ENCODE measurements at places on chromosomes 12 and 14.

GRCh38 chr14:23883684-23884540 lies 69.7 kb upstream of the DHRS4 start:
- DNase-seq, result no peak

DNA sequence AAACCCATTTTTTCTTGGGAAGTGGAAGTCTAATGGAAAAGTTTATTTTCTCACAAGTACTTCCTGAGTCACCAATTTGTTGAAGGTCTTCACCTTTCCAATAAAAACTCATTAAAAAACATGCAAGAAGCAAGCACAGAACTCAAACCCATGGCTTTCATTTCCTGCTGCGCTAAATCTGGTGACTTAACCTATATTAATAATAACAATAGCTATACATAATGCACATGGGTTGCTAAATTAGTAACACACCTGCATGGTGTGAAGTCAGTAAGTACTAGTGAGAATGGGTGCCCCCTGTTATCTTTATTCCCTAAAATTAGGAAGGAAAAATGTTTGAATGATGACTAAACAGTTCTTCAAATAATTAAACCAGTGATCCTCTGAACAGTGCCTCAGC lies 52.3 kb downstream of the PPP2R5C start:
- no peak for DNase-seq

DNA sequence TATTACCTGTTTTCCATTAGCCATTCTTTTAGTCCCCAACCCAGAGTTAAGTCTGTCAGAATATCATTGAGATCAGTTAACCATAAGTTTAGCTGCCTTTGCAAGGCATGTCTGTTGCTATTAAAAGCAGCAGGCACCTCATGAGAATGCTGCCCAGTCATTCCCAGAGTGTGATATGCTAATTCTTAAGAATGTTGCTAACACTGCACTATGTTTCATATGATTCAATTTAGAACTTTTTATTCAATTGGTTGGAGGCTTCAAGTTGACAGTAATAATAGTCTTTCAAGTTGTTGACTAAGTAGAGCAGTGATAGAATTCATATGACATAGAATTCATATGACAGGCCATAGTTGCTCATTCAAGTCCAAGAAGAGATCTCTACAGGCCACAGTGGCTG lies 292.3 kb downstream of the FUT8 start:
- DNase-seq, result no peak

DNA sequence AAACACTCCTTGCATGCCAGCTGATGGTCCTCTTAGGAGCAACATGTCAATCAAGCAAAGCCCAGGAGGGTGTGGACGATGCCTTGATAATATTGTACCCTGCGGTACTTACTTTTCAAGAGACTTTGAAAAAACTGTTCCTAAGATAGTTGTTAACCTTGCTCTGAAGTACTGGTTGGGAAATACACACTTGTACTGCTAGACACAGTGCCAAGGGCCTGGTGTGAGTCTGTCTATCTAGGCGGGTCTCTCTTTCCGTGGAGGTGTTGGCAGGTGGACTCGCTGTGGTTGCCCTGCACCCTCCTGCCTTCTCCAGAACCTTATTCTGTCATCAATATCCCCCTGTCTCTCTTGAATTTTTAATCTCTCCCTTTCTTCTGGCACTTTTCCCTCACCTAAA lies 189.4 kb downstream of the NRXN3 start:
- no peak for DNase-seq

DNA sequence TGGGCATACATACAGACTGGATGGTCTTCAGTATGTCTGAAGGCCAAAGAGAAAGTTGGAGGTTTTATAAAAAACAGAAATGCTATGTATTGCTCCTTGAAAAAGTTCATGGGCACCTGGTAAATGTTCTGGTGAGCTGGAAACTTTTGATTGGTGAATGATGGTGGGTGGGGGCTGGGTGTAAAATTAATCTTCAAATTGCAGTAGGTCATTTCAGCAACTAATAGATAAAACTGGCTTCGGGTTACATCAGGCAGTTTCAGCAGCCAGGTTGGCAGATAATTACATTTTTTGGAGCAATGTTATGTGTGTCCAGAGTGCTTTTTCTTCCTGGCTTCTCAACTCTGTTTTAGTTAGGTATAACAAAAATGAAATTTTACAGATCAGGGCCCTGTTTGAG lies 35.3 kb downstream of the SDR9C7 start:
- DNase-seq, result no peak

GRCh38 chr14:74875941-74876913 lies at the start of gene PROX2:
PROX2 (minus strand) TSS chr14:74876145; CDS start chr14:74863834, 12,311 bp downstream.
- DNase-seq, result peak; percentile 8

DNA sequence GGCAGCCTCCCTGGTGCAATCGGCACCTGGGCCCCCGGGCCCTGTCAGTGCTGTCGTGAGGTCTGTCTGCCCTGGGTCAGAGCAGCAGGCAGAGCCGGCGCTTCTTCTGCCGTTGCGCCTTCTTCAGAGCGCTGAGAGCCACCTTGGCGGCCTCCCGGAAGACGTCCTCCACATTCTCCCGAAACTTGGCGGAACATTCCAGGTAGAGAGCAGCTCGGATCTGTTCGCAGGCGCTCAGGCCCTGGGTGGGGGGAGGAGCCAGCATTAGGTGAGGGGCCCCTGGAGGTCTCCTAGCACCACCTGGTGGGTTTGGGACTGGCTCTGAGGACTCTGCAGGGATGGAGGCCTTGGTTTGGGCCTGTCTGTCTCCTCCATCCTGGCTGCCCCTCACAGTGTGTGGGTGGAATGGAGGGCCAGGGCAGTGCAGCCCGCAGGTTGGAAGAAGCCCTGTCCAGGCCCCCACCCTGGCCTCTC lies 14.0 kb downstream of the RHOF start:
- no peak for DNase-seq

DNA sequence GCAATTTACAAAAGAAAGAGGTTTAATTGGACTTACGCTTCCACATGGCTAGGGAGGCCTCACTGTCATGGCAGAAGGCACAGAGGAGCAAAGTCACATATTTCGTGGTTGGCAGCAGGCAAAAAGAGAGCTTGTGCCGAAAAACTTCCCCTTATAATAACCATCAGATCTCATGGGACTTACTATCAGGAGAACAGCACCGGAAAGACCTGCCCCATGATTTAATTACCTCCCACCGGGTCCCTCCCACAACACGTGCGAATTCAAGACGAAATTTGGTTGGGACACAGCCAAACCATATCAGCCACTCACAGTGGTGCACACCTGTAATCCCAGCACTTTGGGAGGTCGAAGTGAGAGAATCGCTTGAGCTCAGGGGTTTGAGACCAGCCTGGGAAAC lies 68.5 kb downstream of the FBXL14 start:
- DNase-seq, result no peak

DNA sequence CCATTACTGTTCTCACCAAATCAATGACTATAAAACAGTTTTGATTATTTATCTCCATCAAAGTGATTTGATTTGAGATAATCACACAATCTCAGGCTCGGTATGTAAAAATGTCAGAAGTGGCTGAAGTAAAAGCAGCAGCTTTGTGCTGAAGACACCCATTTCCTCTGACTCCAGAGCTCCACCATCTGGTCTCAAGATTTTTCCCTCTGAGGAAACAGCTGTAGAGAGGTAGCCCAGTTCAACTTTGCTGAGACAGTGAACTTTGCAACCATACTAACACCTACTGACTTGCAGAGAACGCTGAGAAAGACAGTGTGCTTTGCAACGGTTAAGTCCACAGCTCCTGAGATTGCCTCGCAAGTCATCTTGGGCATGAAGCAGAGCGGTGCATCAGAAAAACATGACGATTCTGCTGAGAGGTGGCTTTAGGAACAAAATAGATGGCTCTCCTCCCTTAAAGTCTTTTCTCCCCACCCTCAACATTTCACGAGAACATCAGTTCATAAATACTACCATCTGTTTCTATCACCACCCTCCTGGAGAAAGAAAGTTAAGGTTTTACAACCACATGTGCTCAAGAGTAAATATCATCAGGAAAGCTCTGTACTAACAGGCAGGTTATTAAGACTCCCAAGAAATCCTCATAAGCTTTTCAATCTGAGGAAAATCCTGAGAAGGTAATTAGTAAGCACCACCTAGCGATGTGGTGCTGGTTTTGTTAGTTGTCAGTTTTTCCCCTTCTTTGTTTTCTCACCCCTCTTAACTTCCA lies 34.8 kb downstream of the HIGD1C start:
- DNase-seq, result peak; percentile 12

DNA sequence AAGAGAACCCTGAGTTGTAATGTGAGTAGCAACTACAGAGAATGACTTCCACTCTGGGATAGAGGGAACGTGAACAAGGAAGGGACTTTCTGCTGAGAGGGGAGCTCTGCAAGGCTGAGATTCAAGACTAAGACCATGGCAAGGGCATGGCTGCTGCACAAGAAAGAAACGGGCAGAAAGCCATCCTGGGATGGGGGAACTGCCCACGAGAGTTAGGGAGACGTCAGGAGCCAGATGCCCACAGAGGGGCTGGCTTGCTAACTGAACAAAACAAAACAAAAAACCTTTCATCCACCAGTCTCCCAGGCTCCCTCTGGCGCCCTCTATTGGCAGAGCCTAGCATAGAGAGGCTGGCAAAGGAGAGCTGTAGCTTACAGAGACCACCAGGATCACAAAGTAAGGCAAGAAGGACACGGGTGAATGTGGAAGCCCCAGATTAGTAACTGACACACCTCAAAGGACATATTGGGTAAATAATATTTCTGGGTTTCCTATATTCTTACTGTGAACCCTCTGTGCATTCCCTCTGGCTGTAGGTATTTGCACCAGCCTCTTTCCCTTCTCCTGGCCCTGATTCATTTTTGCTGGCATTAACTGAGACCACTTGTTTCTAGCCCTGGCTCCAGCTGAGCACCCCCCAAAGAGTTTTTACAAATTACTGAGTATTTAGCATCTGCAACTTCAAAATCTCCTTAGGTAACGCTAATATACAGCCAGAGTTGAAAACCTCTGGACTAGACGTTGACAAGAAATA lies 338.3 kb downstream of the EMP1 start:
- peak; percentile 13 for DNase-seq

DNA sequence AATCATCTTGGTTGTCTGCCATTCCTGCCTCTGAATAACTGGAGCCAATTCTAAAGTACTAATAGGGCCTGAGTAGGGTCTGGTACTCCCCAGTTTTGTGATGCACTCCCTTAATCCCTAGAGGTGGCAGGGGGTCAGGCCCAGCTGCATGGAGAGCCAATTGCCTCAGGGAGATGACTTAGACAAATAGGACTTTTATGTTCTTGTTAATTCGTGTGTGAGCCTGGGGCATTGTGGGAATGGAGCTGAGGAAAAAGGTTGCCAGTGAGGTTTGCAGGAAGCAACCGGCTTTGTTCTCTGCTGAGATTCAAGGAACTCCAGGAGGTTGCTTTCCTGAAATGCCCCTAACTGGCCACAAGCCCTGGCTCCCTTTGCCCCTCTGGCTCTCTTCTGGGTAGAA lies 6.8 kb upstream of the DCD start:
- no peak for DNase-seq

DNA sequence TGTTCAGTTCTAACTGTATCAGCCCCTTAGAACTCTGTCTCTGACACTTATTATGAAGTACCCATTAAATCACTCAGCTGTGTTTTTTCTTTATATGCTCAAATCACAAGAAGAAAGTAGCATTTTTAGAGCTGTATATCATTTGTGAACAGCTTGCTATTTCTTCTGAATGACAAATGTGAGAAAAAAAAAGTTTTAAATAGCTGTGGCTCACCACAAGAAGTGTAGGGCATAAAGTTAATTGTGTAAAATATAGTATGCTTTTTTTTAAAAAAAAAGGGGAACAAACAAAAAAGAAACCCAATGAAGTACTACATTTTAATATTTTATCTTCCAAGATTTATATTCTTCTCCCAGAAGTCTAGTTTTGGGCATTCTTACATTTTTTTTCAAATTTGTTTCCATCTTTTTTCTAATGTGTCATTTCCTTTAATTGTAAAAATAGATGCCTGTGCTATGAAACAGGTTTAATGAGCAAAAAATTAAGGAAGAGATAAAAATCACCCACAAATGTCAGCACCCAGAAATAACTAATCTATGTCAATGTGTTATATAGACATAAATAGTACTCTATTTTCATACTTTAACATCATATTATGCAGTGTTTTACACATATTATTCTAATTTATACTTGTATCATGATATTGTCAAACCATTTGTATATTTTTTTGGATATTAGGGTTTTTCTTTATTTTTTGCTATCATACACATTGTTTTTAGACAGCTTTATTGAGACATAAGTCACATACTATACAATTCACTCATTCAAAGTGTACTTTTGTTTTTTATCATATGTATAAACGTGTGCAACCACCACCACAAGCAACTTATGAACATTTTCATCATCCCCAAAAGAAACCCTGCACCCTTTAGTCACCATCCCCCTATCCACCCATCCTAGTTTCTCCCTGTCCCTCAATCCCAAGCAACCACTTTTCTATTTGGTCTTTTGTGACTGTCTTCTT lies 22.4 kb upstream of the LRRK2 start:
- no peak for DNase-seq

- no peak for DNase-seq
Observed at GRCh38 chr12:131209082-131210070, 255.7 kb downstream of the ADGRD1 start.

GRCh38 chr12:106425061-106425702 lies 67.6 kb downstream of the POLR3B start:
- DNase-seq, result no peak

Data from C1 segment of cervical spinal cord (tissue), 14 donors.